ENCODE measurements at places on chromosomes 5 and 9.

- DNase-seq, result no peak
Observed at GRCh38 chr5:170366276-170366675, 22.9 kb downstream of the KCNMB1 start.

DNA sequence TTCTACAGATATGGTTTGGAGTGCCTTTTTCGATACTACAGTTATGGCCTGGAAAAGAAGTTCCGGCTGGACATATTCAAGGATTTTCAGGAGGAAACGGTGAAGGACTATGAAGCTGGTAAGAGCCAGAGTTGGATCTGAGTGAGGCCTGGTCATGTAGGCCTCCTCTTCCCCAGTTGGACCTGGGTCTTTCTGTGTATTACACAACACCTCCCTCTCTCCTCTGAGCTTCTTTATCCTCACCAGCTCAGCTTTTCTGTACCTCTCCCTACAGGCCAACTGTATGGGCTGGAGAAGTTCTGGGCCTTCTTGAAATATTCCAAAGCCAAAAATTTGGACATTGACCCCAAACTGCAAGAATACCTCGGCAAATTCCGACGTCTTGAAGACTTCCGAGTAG lies 39.2 kb downstream of the FAXDC2 start:
- no peak for DNase-seq

- no peak for DNase-seq
Observed at GRCh38 chr5:21184581-21184980, 1196.6 kb upstream of the CDH18 start.

- DNase-seq, result no peak
Observed at GRCh38 chr9:21381448-21382339, 3.5 kb downstream of the IFNA2 start.

DNA sequence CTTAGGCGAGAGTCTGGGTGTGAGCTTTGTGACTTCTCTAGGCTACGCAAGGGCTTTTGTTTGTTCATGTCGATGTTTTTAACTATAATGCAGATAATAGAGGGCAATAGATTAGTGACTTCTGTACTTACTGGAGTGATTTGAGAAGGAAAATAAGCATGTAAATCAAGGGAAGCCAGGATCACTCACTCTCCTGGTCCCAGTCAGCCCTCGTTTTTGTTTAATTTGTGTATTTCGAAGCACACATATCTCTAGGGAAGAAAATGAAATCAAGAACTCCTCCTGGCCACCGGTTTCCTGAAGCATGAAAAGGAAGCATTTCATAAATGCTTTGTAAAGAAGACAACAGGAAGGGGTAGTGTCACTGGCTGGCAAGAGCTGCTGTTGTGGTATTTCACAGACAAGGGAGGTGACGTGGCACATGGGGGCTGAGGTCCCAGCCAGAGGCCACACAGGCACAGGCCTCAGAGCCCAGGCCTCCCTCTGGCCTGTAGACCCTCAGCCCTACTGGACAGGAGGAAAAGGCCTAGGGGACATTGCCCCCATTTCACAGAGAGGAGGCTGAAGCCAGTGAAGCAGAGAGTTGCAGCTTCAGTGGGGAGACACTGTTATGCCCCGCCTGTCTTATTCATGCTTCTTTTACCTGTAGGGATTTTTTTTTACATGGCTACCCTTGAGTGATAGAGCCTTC lies 34.1 kb downstream of the IRF1 start:
- no peak for DNase-seq

- no peak for DNase-seq
Observed at GRCh38 chr9:121439711-121440664, 59.7 kb downstream of the GGTA1 start.

DNA sequence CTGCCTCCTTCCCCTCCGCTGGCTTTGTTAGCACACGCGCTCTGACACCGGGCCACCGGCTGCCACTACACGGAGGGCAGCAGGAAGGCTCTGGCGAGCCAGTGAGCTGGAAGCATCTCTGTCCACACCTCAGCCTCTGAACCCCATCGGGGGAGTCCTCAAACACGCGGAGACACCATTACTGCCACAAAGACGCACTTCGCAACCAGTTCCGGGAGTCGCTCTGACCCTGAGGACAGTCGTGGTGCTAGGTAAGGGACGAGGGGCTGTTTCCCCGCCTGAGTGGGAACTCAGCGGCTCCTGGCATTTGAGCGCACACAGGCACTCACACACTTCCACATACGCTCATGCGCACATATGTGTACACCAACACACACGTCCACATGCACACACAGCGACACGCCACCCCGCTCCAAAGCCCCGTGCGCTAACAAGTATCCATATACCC lies 160.0 kb downstream of the C9orf152 start:
- DNase-seq, result no peak

- no peak for DNase-seq
Observed at GRCh38 chr9:31321256-31321655, 1063.2 kb upstream of the ACO1 start.

GRCh38 chr9:35162605-35163315 lies 951 bp downstream of the UNC13B start:
- DNase-seq, result peak; percentile 11

- no peak for DNase-seq
Observed at GRCh38 chr9:94909250-94909894, 182.9 kb downstream of the AOPEP start.

- DNase-seq, result no peak
Observed at GRCh38 chr5:171667341-171668096, 118.1 kb upstream of the SMIM23 start.

GRCh38 chr9:26081847-26082246 lies 403.6 kb upstream of the TUSC1 start:
- DNase-seq, result no peak

- DNase-seq, result no peak
Observed at GRCh38 chr9:113631871-113632665, 168.5 kb downstream of the RGS3 start.

DNA sequence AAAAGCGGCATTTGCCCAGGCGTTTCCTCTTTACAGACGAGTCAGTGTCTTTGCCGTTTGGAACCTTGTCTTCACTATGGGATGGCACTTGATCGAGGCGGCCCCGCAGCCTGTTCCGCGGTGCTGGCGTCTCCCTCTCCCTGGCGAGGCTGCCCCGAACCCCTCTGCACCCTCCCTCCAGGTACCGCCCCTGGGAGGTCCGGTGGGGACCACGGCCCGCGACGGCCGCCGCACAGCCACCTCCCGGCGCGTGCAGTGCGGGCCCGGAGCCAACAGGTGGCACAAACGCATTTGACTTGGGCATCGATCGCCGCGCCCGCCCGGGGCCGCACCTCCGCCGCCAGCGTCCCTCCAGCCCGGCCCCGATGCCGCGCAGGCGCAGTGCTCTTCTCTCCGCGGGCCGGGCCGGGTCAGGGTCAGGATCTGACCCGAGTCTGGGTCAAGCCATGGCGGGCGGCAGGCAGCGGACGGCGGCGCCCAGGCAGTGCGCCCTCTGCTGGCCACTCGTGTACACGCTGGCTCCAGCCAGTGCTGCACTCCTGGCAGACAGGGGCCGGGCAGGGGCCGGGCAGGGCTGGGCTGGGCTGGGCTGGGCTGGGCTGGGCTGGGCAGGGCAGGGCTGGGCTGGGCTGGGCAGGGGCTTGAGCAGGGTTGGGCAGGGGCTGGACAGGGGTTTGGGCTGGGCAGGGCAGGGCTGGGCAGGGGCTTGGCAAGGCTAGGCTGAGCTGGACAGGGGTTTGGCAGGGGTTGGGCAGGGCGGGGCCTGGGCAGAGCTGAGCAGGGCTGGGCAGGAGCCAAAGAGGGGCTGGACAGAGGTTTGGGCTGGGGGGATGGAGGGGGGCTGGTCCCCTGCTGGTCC lies 155.8 kb upstream of the IRX4 start:
- peak; percentile 19 for DNase-seq

- no peak for DNase-seq
Observed at GRCh38 chr9:76602199-76602598, 143.2 kb downstream of the GCNT1 start.

GRCh38 chr9:114229295-114229694 lies 74.0 kb downstream of the COL27A1 start:
- DNase-seq, result no peak

DNA sequence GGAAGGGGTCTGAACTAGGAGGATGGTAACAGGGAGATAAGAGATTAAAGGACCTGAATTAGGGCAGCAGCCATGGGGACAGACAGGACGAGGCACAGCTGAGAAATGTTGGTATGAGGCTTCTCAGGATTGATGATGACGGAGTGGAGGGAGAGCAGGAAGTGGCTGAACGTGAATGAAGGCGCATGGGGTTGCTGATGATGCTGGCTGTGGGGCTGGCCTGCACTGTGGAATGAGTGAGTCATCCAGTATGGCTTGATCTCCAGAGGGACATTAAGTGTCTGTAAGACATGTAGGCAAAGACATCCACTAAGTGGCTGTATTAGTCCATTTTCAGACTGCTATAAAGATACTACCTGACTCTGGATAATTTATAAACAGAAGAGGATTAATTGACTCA lies 256.4 kb downstream of the ICE1 start:
- DNase-seq, result no peak

GRCh38 chr5:152864447-152864846 lies 459.4 kb upstream of the NMUR2 start:
- no peak for DNase-seq

DNA sequence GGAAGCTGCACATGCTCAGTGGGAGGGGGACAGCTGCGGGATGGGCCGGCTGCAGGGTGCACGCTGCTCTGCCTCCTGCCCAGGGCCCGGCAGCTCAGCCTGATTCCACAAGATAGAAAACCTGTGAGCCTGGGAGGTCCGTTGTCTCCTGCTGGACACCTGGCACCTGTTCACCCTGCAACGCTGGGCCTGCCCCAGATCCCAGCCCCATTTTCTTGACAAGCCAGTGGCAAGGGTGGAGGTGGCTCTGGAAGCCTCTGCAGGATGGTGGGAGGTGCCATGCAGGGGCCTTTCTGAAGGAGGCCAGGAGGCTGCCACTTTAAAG lies 68.1 kb upstream of the RNF130 start:
- no peak for DNase-seq

DNA sequence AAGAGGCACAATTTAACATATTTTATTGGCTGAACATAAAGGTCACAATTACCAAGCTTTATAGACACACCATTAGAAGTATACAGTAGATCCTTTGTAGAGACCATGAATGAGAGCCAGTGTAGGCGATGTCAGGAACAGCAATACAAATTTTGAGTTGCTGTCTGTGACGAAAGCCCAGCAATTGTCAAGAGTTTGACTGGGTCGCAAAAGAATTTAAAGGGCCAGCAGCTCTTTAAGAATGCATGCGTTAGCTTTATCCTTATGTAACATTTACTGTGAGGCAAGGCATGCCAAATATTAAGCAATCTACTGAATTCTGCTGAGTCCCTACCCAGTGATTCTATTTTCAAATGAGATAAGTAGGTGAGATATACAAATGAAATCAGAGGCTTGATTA lies 236.9 kb downstream of the ARRDC3 start:
- no peak for DNase-seq

DNA sequence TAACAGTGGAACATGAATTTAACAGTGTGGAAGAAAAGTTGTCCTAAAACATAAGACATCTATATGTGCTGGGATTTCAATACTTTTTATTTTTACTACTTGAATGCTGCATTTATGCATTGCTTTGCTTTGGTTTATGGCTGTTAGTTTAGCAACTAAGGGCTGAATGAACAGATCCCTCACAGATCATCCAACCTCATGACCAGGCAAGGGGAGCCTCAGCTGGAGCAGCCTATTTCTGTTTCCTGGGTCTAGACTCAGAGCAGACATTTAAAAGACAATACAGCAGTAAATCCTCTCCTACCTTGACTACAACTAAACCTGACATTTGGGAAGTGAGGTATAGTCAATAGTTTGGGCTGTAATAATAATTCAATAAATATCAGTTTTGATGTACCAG lies 163.3 kb downstream of the AUH start:
- DNase-seq, result no peak

- DNase-seq, result no peak
Observed at GRCh38 chr5:137164961-137165360, 334.2 kb downstream of the SPOCK1 start.

GRCh38 chr9:89020754-89021153 lies 29.5 kb downstream of the S1PR3 start:
- DNase-seq, result no peak

DNA sequence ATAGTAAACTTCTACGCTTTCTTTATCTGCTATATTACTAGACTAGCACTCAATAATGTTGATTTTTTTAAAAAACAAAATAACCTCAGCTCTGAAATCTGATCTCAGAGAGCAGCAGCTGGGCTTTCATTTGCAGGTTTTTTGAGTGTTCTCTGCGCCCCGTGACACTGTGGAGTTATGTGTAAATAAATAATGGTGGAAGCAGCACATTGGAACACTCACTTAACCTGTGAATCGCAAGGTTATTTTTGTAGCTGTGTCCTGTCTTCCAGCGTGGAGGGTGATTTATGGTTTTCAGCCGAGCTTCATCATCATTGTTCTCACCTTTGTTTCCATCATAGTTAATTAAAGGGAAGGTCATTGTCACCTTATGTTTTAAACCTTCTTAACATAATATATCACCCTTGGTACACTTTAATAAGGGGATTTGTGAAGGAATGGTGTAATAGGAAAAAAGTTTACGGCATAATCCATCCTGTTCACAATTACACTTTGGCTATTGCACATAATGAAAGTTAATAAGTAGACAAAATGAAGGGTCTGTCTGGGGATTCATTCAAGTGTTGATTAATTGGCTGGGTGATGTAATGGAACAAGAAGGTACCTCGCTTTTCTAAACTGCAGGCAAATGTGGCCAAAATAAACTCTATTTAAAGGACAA lies 493.3 kb upstream of the ADAMTS16 start:
- DNase-seq, result peak; percentile 45

GRCh38 chr5:62902126-62902525 lies 323.5 kb downstream of the LRRC70 start:
- DNase-seq, result no peak

DNA sequence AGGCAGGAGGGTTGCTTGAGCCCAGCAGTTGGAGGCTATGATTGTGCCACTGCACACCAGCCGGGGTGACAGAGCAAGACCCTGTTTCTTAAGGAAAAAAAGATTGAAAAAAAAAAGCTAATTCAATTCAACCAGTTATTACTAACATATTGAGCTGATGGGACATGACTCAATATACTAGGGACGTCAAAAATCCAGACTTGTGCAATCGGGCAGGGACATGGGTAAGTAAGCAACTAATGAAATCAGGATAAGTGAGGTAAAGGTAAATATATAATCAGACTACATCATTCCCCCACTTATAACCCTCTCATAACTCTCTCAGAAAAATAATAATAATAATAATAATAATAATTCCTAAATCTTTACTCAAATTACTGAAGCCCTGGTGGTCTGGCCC lies 975 bp upstream of the HAVCR1 start:
- no peak for DNase-seq

DNA sequence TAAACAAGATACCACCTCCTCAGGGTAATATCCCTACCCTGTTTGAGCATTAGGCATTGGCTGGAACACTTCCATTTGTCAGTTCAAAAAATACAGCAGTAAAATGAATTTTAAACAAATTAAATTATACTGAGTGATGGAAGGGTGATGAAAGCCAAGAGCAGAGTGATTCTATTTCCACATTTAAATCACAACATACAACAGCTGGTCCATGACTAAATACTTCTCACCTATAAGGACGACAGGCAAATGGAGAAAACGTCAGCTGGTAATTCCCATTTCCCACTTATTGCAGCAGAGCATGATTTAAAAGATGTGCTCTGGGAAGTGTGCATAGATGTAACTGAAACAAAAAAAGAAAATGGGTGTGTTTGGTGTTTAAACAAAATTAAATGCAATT lies 543.6 kb upstream of the DAB2 start:
- no peak for DNase-seq
